KG1 (cell line): ENCODE measurements at places on chromosomes 3 and 15.

GRCh38 chr15:91780387-91780786 lies 73.1 kb upstream of the SLCO3A1 start:
- DNase-seq, result no peak

GRCh38 chr15:94306700-94307650 lies 75.6 kb downstream of the MCTP2 start:
- DNase-seq, result no peak

DNA sequence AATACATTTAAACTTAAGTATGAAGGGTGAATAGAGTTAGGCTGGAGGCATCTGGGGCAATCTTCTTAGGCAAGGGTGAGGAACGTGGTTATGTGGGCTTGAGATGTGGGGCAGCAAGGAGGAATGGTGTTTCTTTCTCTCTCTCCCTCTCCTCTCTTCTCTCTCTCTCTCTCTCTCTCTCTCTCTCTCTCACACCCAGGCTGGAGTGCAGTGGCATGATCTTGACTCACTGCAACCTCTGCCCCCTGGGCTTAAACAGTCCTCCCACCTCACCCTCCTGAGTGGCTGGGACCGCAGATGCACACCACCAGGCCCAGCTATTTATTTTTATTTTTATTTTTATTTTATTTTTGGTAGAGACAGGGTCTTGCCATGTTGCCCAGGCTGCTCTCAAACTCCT lies 4.0 kb upstream of the MGA start:
- DNase-seq, result no peak

- peak; percentile 60 for DNase-seq
These were observed 34.7 kb upstream of the NDUFB4 start for GRCh38 chr3:120561251-120562045.

- DNase-seq, result no peak
These were observed 3.8 kb upstream of the TKT start for GRCh38 chr3:53259427-53260259.

DNA sequence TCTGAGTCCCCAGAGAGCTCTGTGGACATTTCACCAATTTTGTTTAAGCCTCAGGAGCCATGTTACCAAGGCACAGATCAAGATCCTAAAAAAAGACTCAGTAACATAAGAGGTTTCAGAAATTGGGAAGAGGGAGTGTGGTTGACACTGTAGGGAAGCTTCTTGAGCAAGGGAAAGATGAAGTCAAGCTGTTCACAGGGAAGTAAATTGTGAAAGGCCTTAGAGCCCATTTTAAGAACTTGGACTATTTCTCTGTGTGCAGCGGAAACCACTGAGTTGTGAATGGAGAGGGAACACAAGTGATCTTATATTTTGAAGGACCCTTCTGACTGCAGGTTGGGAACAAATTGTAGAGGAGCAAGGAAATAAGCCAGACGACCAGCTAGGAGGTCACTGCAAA lies 18.7 kb downstream of the BCL2A1 start:
- DNase-seq, result no peak

DNA sequence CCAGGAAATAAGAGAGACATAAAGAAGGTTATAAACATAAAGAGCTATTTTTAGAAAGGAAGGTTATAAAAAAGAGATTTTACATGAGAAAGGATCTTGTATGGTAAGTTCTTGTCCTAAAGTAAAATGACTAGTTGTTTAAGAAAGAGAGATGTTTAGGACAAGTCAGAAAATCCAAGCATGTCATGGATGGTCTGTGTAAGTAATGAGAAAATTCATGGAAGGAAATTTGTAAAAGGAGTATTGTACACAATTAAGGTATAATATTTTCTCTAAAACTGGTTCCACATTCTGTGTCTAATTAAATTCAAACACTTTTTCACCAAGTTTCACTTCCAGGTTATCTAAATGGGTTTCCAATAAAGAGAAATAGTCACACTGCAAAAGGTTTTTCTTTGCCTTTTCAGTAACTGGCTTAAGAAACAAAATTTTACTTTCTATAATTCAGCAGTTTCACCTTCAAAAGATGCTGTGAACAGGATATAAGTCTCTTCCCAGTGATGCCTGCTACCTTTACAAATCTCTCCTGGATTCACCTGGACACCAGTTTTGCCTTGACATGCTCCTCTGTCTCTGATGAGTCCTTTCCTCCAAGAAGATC lies 455.7 kb downstream of the ZIC1 start:
- no peak for DNase-seq

GRCh38 chr3:55664387-55664786 lies 177.3 kb upstream of the WNT5A start:
- DNase-seq, result no peak

- no peak for DNase-seq
These were observed 23.2 kb downstream of the SCN11A start for GRCh38 chr3:39028546-39028945.

DNA sequence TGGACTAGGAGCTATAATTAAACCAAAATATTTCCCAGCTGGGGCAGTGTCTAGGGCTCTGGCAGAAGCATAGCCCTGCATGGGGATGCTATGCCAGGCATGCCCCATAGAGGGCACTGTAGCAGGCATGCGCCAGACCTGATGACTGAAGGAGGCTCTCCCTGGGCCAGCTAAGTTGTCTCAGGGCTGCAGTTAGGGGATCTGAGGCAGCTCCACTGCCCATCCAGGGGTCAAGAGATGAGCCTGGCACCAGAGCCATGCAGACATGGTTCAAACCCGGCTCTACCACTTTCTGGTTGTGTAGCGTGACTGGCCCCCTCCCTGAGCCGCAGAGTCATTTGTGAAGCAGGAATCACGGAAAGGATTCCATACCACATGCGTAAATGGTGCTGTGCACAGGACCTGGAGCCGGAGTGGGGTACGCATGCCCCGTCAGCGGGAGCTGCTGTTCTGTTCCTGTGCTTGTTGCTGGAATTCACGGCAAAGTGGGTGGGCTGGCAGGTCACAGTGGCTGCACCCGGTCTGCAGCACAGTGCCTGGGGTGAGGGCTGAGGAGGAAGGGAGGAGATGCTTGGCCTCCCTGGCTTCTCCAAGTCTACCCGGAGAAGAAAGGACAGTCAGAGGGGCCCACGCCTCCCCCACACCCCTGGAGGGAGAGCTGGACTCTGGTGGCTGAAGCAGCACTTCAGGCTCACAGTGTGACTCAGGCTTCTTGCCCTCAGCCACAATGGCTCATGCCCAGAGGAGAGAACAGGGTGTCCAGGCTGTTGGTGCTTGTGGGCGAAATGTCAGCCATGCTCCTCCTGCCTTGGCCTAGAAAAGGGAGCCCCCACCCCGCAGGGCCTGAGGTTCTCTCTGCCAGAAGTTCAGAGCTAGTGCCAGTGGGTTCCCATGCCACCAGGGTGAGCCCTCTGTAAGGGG lies 43.1 kb downstream of the DNASE1L3 start:
- DNase-seq, result no peak

DNA sequence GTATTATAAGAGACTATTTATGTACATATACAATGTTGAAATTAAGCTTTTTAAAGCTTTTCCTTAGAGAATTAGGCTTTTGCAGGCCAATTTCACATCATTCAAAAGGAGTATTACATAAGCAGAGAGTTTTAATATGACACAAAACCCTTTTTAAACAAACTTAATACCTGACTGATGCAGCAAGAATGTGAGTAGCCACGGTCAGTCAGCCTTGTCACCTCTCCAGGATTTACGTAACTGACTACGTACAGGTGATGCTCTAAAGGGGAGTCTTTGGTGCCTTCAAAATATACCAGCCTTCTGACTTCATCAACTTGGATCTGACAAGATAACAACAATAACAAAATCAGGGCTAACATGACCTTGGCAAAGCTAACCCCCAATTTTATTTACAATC lies 44.2 kb upstream of the IGDCC4 start:
- no peak for DNase-seq

GRCh38 chr3:30614943-30615342 lies 8.5 kb downstream of the TGFBR2 start:
- no peak for DNase-seq

- DNase-seq, result no peak
These were observed 16.1 kb downstream of the SIDT1 start for GRCh38 chr3:113548501-113548900.

DNA sequence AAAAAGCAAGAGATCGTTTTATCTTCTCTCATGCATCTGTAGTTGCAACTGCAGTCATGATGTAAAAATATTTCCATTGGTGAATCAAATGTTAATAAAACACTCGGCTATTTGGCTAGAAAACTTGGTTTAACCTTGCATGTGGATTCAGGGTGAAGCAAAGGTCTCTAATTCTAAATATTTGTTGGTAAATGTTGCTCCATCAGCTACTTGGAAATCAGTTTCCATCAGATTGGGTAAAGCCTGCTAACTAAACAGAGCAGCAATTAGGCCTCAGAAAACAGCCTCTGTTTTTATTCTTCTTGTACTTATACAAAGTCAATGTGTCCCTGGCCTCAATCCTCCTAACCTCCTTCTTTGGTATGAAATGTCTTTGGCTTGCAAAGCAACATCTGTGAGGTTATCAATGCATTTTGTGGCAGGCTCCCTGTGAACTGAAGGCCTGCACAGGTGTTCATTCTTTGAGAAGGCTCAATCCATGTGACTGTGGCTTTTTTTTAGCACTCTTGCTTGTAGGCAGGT lies 312.3 kb downstream of the WDR72 start:
- DNase-seq, result no peak

GRCh38 chr3:23580096-23580713 lies 225.6 kb upstream of the UBE2E1 start:
- no peak for DNase-seq

DNA sequence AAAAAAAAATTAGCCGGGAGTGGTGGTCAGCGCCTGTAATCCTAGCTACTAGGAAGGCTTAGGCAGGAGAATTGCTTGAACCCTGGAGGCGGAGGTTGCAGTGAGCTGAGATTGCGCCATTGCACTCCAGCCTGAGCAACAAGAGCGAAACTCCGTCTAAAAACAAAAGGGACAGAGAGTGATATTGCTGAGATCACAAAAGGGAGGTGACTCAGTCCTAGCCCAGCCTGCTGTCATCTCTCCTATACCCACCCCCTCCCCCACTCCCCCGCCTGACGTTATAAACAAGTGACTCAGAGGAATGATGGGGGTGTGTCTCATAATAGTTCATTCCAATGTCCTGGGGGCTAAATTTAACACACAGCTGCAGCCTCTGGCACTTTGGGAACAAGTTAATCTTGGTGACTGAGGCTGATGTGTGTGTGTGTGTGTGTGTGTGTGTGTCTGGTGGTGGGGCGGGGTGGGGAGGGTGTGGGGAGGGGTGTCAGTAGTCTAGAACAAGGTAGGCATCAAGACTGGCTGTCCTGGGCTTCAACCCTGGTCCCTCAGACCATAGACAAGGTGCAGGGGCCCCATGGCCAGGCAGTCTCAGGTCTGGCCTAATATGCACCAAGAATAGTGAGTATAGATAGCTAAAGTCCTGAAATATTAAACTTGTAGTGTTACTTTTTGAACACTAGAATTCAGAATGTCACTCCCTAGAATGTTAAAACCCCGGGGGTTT lies 1.3 kb upstream of the KLHL40 start:
- DNase-seq, result no peak

DNA sequence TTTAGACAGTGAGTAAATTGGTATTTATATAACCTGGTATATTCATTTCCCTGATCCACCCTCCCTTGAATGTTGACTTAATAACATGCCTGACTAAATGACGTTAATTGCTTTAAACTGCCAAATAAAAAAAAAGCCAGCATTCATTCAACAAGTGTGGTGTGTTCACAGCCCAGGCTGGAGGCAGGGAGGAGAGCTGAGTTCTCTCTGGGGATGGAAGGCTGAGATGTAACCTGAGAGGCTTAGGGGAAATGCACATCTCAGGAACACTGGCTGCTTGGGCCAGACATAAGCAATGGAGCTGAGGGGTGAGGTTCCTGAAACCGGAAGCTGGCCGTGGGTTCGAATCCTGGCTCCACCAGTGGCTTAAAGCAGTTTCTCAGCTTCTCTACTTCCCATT lies 17.3 kb downstream of the CACNA2D3 start:
- DNase-seq, result no peak

- no peak for DNase-seq
These were observed 84.1 kb downstream of the CHL1 start for GRCh38 chr3:280681-281080.

DNA sequence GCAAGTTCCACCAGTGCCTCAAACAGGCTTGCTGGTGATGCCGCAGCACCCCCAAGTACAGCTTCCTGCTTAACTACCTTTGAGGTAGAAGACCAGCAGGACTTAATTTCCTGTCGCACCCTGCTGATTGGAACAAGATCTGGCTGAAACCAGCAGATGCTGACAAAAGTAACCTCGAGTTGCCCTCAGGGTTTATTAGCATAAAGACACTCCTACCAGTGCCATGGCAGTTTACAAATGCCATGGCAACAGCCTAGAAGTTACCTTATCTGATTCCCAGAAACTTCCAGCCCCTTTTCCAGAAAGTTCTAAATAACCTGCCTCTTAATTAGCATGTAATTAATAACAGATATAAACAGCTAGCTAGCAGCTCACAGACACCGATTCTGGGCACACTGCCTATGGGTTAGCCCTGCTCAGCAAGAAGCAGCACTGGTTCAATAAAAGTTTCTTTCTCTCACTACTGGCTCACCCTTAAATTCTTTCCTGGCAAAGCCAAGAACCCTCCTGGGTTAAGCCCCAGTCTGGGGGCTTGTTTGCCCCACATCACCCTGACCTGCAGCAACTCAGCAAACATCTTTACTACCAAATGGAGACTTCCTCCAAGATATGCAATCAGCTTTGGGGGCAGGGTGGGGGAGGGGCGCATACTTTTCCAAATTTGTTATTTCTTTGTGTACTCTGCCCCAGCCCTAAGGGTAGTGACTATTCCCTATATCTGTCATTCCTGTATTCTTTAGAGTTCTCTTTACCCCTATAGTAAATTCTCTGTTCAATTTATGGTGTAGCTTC lies 54.2 kb downstream of the MAP4 start:
- no peak for DNase-seq

- DNase-seq, result no peak
These were observed 1.6 kb upstream of the TPM1 start for GRCh38 chr15:63040954-63041353.

GRCh38 chr15:88450125-88450798 lies 16.9 kb downstream of the MRPL46 start:
- DNase-seq, result peak; percentile 19

- no peak for DNase-seq
These were observed 76.0 kb upstream of the DCBLD2 start for GRCh38 chr3:98977520-98977919.

DNA sequence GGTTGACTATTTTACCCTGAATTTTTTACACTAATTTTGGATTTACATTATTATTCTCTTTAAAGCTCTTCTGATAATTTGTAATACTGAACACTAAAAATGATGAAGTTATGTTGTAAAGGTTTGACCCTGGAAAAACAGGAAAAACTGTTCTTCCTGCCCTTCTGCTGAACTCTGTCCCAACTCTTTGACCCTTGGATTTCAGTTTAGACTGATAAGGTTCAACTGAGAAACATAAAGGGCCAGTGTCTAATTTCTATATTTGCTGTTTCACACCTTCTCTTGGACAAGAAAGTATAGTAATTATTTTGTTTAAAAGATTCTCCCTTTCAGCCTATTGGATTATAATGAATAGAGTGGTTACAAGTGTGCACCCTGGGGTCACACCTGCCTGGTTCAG lies 12.8 kb upstream of the TMOD3 start:
- no peak for DNase-seq

GRCh38 chr3:10196389-10197052 lies 31.8 kb downstream of the IRAK2 start:
- no peak for DNase-seq

GRCh38 chr3:169748670-169749069 lies 16.2 kb downstream of the TERC start:
- no peak for DNase-seq

- no peak for DNase-seq
These were observed 86.7 kb upstream of the LIMD1 start for GRCh38 chr3:45507820-45508317.

GRCh38 chr15:93981706-93982105 lies 249.7 kb upstream of the MCTP2 start:
- no peak for DNase-seq
